HuH-7.5 (cell line): ENCODE measurements at places on chromosomes 4 and X.

DNA sequence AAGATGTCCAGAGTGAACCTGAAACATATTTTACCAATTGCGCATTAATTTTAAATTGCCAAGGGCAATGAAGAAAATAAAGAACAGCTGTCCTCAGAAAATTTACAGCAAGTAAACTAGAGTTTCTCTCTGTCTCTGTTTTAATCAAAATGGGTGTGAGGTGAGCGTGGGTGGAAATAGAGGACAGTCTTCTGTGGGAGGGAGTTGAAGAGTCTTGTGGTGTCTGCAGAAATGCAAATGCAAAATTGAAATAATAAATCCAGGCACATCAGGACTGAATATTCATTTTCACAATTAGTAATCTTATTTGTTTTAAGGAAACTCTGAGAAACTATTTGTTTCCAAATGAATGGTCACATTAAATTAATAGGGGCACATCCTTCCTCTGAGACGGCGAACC lies 192.0 kb downstream of the ARHGAP10 start:
- DNase-seq = no peak

GRCh38 chrX:51151734-51152133 lies 180.9 kb upstream of the NUDT10 start:
- no peak for DNase-seq

DNA sequence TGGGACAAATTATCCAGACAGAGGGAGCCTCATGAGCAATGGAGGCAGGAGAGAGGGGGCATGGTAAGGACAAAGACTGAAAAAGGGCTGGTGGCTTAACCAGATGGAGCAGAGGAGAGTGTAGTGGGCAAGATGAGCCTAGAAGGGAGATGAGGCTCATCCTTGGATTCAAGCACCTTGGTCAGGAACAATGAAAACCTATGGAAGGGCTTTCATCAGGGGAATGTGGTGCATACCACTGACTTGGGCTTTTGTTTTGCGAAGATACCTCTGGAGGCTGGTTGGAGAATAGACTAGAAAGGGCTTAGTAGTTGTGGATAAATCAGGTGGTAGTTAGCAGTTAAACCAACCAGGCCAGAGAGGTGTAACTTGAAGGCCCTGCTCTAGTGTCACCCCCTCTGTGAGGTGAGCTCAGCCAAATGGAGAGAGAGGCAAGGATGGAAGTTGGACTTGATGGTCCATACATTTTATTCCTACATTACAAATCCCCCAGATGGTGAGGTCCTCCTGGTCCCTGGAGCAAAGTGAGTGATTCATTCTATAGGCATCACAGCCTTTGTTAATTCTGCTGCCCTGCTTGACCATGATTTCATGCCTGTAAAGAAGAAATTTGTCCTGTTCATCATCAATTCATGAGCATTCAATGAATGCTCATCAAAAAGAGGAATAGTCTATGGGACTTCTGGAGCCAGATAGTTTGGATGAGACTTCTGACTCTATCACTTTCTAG lies 264.8 kb upstream of the IGFBP7 start:
- DNase-seq = no peak

DNA sequence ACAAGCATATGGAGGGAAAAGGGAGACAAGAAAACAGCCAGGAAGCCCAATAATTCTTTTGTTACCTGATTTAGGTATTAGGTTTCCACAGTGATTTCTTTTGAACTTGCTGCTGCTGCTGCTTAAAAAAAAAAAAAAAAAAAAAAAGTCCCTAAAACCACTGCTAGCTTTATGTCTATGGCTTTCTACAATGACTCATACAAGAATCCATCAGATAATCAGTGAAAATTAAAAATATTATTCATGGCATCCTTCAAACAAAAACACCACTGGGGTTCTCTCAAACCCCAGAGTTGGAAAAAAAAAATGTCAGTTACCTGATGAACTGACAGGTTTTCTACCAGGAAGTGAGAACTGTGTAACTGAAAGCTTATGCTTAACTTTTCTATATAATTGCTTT lies 14.3 kb downstream of the EPHA5 start:
- no peak for DNase-seq

- no peak for DNase-seq
Observed at GRCh38 chr4:14719053-14719452, 283.2 kb upstream of the CPEB2 start.

DNA sequence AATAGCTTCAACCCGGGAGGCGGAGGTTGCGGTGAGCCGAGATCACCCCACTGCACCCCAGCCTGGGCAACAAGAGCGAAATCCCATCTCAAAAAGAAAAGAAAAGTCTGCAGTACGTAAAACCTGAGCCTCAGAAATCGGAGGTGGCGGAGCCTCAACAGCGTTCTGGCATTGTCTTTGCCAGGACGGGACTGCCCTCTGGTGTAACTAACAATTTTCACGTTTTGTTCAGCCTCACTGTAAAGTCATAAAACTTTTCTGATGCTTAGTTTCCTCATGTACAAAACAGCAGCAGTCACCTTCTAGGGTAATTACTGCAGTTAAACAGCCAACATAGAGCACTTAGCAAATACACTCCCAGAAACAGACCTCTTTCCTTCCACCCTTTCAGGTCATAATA lies 121.7 kb downstream of the RBM47 start:
- no peak for DNase-seq

DNA sequence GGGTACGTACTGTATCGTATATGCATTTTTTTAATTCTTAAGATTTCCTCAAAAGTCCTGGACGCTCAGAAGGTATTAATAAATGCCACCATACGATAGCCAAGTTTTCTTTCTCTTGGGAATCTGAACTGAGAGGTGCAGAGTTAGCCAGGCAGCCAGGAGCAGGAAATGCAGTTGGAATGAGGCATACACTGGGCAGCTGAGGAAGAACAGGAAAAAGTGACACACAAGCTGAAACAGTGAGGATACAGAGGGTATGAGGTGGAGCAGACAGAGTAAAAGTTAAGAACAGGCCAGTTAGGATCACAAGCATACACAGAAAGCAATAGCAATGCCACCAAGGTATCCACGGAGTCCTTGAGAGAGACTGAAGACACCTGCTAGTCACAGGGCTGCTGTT lies 13.4 kb downstream of the UFSP2 start:
- DNase-seq = no peak

- no peak for DNase-seq
Observed at GRCh38 chr4:121737846-121738554, 27.0 kb downstream of the SMIM43 start.

GRCh38 chrX:38214044-38214443 lies 6.6 kb downstream of the SRPX start:
- no peak for DNase-seq

- DNase-seq = no peak
Observed at GRCh38 chr4:108337923-108338322, 169.2 kb upstream of the LEF1 start.

DNA sequence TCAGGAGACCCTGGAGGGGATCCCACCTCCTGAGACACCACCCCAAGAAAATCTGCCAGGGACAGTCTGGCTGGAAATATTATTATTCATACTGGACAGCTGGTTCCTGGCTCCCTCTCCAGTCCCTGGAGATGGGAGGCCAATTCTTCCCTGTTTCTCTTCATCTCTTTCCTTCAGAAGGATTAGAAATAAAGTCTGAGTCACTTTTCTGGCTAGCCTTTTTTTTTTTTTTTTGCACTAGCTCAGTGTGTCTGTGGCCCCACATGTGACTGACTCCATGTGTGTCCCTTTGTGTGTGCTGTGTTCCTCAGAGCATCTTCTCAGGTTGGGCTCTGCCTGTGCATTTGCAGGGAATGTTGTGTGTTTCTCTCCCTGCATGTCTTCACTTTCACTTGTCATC lies 1.8 kb upstream of the FRMPD3 start:
- DNase-seq = no peak

DNA sequence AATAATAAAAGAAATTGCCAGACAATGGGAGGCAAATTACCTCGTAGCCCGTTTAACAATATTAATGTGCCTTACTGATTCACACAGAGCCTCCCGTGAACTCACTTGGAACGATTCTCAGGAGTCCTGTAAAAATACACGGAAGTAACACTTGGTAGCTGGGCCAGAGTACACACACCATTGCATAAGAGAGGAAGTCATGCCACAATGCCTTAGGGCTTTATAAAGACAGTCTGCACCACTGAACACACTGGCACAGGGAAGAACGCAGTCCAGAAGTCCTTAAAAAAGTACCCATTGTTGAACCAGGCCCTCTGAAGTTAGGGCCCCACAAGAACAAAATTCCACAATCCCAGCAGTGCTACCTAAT lies 15.1 kb downstream of the SLC2A9 start:
- peak; percentile 48 for DNase-seq
